ENCODE measurements at places on chromosomes 16 and 17.

GRCh38 chr17:70483624-70484023, 314.3 kb downstream of the KCNJ2 start:
- DNase-seq, result no peak

DNA sequence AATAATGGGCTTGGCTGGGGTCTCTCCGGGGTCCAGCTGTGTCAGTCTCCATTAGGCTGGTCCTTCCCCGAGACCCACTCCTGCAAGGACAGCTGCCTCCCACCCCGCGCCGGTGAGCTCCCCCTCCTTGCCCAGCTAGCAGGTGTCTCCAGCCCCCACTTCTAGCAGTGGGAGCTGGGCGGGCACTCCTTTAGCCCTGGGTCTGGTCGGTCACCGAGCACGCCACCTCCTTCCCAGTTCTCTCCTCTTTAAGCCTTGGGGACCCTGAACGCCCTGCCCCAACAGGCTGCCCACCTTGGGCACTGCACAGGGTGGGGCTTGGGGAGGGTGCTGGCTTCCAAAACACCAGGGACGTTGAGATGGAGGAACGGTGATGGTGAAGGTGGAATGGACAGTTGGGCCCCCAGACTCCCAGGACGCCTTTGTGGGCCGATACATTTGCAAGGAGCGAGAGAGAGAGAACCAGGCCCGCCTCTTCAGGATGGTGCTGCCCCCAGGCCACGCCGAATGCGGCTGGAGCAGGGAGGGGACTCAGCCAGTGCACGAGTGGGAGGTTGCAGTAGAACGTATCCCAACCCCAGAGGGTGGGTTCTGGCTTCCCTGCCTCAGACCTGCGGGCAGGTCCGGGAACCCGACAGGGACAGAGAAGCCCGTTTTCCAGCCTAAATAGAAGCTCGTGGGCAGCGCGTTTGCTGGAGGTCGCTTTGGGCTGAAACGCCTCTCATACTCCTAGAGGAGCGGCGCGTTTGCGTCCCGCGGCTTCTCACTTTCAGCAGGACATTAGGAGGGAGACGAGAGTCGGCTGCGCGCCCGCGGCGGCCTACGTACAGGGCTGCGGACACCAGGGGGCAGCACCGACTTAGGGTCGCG, 10.7 kb downstream of the TBX2 start:
- DNase-seq, result peak; percentile 53

GRCh38 chr17:64131606-64132270, 1.8 kb upstream of the ERN1 start:
- DNase-seq, result no peak

- DNase-seq, result no peak
These were observed 51.8 kb downstream of the SKAP1 start for GRCh38 chr17:48378238-48378637.

GRCh38 chr17:6422654-6423241, 12.2 kb downstream of the AIPL1 start:
- DNase-seq, result no peak

GRCh38 chr17:16478649-16479048, 13.3 kb downstream of the LRRC75A start:
- no peak for DNase-seq

DNA sequence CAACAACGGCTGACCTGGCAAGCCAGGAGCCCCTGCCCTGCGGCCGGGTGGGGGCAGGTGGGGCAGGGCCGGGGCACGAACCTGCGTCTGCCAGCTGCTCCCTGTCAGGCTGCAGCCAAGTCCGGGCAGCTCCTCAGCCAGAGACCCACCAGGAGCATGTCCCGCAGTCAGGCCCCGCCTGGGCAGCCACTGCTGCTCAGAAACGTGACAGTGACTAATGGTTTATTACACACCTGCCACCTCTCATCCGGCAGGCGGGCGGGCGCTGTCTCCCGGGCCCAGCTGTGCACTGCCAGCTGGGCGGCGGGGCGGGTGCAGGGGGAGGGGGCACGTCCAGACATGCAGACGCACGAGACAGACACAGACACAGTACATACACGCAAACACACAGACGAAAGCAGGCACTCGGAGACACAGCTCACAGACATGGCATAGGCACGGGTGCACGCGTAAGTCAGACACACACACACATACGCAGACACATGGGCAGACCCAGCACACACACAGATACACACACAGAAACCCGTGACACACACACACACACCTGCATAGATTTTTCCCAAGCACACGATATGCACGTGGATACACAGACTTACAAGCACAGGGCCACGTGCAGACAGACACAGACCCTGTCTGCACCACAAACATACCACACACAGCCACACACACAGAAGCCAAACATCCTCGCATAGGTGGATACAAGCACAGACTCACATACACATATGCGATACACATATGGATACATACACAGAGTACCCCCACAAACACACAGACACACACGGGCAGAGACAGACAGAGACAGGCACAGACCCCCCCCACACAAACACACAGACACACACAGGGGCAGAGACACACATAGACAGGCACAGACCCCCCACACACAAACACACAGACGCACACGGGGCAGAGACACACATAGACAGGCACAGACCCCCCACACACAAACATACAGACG, 248.3 kb upstream of the CIBAR2 start:
- no peak for DNase-seq

DNA sequence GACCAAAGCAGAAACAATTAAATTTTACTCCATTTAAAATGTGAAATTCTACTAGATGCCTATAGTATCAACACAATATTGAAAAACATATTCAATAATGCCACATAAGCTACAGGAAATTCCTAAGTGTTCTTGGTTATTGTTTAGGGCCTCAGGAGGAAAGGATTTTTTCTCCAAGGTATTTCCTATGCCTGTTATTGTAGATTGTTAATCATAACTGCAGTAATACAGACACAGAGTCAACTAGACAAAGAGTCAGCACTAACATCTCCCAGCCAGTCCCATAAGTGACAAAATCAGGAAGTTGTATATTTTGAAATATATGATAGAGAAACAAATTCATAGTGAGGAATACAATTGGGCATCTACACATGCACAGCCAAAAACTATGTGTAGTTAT, 782.7 kb upstream of the KIF2B start:
- DNase-seq, result no peak

DNA sequence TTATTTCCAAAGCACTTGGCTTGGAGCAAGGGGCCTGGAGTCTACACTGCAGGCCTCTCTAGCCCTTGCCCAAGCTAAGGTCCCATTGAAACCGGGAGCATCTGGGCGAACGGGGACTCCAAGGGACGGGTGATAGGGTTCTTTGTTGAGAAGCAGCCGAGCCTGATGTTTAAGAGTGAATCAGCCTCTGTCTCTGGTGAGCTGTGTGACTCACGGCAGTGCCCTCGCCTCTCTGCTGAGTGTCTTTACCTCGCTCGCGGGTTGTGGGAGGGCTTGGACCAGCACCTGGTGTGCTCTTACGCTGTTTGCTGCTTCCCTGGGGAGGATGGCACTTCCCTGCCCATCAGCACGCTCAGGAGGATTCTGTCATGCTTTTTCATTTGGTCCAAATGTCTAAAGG, 1.3 kb downstream of the HGS start:
- no peak for DNase-seq

DNA sequence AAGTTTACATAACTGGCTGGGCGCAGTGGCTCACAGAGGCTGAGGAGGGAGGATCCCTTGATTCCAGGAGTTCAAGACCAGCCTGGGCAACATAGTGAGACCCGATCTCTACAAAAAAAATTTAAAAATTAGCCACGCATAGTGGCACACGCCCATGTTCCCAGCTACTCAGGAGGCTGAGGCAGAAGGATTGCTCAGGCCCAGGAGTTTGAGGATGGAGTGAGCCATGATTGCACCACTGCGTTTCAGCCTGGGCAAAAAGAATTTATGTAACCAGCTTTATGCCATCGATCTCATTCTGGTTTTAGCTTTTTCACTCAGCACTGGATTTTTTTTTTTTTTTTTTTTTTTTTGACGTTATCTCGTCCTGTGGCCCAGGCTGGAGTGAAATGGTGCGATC, 9.1 kb upstream of the CD300E start:
- DNase-seq, result no peak

GRCh38 chr17:31869797-31870568, 10.9 kb upstream of the COPRS start:
- DNase-seq, result no peak

- DNase-seq, result no peak
These were observed 5.6 kb downstream of the CRYBA1 start for GRCh38 chr17:29252101-29252791.

- no peak for DNase-seq
These were observed 23.3 kb upstream of the SUPT4H1 start for GRCh38 chr17:58375256-58375655.

DNA sequence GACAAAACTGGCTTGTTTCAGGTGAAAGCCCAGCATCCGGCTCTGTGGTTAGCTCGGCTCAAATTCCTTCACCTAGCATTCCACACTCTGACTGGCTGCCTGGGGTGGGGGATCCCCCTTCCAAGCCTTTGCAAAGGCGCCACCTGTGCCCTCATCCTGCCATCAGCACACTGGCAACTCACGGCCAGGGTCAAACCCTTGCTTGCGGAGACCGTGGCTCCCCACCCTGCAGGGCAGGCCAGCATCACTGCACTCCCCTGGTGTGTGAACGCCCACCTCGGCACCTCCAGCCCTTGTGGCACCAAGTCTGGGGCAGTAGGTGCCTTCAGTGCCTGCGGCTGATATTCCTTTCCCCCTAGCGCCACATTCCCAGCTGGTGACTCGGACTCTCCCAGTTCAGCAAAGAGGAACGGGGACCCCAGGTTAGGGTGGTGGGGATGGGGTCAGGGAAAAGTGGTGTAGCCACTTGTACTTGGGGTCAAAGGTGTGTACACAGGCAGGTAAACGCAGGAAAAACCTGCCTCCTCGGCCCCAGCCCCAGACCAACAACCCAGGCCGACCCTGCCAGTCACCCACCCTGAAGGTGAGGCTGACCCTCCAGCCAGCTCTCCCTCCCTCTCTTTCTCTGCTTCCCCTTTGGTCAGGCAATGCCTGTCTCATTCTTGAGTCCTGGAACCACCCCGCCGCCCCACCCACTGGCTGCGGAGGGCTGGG, 1.1 kb downstream of the FLII start:
- DNase-seq, result no peak

DNA sequence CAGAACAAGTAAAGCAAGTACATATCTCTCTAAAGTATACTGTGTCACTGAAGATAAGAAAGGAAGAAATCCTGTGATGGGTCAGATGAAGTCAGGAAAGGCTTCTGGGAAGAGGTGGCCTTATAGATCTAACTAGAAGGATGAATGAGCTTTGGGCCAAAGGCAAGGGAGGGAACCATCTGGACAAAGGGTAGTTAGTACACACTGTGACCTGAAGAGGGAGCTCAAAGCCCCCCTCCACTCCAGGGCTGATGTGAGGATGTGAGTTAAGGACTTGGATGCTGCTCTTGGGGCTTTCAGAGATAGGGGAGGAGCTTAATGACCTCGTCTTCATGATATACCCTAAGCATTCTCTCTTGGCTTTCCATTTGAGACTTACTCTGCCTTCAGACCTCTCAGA, 185.3 kb upstream of the CACNG3 start:
- no peak for DNase-seq

GRCh38 chr17:68603027-68603426, 1.9 kb upstream of the FAM20A start:
- no peak for DNase-seq

DNA sequence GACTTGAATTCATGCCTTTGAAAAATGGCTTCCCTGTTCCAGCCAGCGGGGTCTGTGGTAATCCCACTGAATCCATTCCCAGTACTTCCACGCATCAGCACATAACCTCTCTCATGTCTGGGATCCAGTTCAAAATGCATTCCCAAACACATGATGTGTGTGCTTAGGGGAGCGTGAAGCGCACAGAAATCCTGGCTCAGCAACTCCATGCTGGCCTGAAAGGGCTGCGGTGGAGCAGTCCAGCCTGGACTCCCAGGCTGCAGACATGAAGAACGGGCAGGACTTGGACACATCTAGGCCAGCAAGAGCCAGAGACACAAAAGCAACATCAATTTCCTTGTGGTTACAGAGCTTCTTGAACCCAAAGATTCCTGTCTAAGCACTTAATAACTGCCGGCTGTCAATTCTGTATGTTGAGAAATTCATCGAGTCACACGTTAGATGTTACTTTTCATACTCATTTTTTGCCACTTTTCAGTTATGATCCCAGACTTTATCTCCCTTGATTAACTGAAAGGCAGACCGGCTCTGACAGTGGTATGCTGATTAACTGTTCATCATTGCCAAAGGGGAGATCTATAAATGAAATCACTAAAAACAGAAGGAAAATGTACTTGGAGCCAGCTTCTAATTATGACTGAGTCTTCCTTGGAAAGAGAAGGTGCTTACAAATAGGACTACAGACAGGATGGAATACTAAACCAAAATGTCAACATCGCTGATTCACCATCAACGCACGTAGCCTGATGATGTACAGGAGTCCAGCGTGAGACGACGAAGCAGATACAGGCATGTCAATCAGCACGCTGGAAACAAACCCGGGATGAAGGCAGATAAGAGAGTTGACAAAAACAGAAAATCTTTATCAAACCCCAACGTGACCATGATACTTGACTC, 23.0 kb downstream of the NSMCE1 start:
- no peak for DNase-seq

GRCh38 chr17:44124118-44124438, 637 bp upstream of the HDAC5 start:
- DNase-seq, result no peak

DNA sequence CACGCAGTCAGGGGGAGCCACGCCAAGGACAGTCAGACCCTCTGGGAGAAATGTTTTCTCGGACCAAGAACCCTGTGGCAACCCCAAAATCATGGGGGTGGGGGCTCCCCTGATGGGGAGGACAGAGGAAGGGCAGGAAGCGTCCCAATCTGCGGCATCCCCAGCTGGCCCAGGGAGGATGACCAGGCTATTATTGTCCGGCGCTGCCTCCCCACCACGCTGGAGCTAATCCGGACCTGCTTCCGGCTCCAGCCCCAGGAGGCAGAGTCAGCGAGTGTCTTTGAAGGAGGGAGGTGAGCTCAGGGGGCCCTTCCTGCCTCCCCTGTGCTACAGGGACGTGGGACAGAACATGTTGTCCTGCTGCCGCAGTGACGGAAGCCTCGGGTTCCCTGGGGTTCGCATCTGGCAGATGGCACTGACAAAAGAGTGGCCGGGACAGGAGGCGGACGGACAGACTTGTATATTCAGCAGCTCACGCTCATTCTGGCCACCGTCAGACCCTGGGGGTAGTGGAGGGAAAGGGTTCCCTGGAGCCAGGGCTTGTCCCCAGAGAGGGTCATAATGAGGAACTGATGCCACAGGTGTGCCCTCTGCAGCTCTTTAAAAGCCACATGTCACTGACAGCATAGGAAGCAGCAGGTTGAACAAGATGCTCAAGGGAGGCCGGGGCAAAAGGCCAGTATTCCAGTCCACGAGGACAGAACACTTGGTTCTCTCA, 54.3 kb upstream of the CDC42EP4 start:
- DNase-seq, result no peak

All from stimulated activated CD8-positive, alpha-beta memory T cell treated with anti-CD3 and anti-CD28 coated beads, Interleukin-12 subunit alpha, Interleukin-12 subunit beta, amount 100 ng/mL, for 4 hours (primary cell).